ENCODE measurements at places on chromosomes 7 and 10.
A peak's percentile ranks its signal among the peaks of the same experiment; 100 is the strongest.

GRCh38 chr10:89889606-89890005, 188.2 kb downstream of the KIF20B start:
- no peak for DNase-seq

GRCh38 chr10:15335508-15335907, 35.6 kb downstream of the FAM171A1 start:
- no peak for DNase-seq

- DNase-seq: no peak
Observed at GRCh38 chr7:30729642-30730041, 22.3 kb upstream of the INMT start.

DNA sequence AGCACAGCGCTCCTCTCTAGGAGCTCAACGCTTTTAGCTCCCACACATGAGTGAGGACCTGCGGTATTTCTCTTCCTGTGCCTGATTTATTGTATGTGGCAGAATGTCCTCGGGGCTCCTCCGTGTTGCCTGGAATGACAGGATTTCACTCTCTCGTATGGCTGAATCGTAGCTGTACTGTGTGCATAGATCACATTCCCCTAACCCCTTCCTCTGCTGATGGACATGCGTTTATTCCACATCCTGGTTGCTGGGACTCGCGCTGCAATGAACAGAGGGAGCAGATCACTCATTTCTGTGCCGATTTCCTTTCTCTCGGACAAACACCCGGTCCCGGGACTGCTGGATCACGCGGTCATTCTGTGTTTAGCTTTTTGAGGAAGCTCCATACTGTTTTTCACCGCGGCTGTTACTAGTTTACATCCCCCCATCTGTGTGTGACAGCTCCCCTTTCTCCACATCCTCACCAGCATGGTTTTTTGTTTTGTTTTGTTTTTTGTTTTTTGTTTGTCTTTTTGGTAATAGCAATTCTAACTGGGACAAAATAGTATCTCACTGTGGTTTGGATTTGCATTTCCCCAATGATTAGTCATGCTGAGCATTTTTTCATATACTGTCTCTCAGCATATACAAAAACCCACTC, 76.3 kb downstream of the FOXL3 start:
- no peak for DNase-seq

DNA sequence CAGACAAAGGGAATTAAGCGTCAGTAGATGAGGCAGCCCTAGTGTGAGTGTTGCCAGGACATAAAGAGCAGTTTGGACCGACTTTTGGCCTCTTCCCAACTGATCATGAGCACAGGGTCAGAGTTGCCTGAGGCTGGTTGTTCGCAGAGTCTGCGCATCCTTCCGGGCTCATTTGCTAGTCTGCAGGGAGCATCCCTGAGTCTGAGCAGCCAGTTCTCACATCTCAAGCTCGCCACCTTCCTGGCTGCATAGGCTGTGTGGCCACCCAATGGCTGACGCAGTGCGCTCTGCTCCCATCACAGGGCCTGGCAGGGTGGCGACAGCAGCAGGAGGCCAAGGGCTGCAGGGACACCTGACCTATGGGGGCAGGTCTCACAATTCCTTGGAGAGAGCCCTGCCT, 5.0 kb downstream of the GAD2 start:
- DNase-seq: no peak

GRCh38 chr7:82414389-82414788, 29.2 kb downstream of the CACNA2D1 start:
- DNase-seq: no peak

- no peak for DNase-seq
Observed at GRCh38 chr7:14095233-14095950, 105.9 kb upstream of the ETV1 start.

DNA sequence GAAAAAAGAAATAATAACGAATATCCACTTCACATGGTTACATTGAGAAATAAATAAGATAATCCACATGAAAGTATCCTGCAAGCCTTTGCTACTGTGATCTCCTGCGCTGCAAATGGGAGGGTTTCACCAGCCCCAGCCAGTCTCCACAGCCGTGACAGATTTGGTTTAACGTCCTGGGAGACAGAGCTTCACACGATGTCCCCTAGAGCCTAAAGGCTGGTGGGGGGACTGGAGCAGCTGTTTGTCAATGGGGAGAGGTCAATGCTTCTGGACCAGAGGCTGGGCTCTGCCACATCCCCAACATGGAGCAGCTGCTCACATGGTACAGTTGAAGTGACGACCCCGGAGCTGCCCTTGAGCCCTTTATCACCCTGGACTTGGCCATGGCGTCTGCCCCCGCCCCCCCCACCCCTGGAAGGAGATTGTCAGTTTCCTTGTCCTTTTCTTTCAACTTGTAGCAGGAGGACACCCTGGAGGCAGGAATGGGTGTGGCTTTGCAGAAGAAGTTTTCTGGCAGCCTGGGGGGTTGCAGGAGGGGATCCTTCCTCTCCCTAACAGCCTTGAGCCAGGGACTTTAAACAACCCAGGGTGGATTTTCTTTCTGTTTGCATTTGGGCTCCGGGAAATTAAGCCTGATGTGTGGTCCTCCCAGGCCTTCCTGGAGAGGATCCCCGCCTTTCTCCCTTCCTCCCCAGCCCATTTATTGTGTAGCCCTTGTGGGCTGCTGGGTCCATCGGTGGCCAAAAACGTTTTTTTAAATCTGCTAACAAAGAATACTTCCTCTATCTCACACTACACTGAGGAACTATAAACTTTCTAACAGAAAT, 37.0 kb upstream of the MXI1 start:
- DNase-seq: no peak

DNA sequence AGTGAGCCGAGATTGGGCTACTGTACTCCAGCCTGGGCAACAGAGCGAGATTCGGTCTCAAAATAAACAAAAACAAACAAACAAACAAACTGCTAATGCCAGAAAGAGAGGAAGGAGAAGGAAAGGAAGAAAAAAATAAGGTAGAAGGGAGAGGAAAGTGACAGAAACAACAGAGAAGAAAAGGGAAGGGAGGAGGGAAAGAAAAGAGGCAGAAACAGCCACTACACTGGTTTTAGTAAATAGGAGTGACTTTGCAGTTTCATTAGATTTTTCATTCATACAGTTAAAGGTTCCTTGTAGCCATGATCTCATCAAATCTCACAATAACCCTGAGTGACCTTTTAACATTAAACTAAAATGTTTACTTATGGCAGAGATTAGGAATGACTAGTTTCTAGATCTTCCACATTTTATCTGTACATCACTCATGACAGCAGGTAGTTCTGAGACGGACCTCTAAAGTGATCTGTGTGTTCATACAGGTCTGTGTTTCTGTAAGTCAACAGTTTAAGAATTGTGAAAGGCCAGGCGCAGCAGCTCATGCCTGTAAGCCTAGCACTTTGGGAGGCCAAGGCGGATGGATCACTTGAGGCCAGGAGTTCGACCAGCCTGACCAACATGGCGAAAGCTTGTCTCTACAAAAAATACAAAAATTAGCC, 191.3 kb upstream of the KLF14 start:
- DNase-seq: peak; percentile 16

- no peak for DNase-seq
Observed at GRCh38 chr10:6386346-6386745, 183.6 kb downstream of the PFKFB3 start.

DNA sequence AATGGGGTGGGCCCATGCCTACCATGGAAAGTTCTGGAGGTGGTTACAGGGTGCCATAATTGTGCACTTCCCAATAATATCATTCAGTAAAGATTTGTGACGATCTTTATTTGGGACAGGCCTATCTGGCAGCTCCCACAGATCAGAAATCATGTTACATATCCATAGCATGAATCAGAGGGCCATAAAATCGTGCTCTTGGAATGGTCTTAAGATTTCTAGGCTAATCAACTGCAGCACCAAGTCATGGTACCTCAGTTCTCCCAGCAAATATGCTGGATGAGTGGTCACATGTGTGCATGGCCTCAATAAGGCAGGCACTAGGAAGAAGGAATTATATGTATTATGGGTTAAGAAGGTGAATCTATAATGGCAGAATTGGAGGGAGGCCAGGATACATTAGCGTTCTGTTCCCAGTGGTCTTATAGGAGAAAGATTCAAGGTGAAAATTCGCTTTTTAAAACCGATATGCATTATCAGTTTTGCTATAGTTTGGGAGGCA, 134.7 kb downstream of the NRP1 start:
- DNase-seq: no peak

DNA sequence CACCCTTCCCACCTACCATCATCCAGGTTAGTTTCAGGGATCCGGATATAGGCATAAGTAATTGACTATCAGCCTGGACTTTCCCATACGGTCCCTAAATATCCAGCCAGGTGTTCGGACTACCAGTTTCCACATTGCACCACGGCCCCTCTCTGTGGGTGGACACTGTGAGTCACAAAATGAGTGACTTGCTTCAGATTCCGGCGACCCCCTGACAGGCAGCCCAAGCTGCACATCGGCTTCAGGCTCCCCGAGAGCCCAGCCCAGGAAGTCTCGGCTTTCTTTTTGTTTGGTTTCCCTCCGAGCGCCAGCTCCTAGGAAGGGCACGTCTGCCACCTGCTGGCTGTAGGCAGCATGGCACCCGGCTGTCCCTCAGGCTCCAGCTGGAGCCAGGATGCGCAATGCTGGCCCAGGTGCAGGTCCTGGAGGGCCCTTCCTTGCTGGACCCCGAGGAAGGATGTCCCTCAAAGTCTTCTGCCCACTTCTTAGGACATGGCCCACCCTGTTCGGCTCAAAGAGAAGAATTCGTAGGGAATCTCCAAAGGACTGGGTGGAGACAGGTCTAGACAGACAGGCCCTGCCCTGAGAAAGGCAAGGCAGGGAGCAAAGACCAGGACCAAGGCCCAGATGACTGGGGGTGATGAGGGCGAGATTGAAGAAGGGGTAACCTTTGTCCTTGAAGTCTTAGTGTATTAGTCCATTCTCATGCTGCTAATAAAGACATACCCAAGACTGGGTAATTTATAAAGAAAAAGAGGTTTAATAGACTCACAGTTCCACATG, 10.6 kb downstream of the HABP2 start:
- DNase-seq: peak; percentile 77

- DNase-seq: no peak
Observed at GRCh38 chr7:68107261-68107660, 1110.6 kb downstream of the TYW1 start.

DNA sequence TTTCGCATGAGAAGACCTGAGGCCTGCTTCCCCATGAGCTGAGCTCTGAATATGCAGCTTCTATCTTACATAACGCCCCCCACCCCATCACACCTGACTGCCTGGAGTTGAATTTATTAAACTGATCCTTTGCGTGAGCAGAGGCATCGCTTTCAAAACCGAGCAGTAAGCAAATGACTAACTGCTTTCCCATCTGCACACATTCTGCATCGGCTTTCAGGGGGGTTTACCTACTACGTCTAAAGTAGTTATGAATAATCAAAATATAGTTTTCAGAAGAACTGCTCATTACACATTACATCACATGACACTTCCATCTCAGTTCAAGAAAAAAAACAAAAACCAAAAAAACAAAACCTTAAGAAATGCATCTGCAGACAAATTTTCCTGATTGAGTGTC, 54.7 kb upstream of the EGR2 start:
- no peak for DNase-seq

DNA sequence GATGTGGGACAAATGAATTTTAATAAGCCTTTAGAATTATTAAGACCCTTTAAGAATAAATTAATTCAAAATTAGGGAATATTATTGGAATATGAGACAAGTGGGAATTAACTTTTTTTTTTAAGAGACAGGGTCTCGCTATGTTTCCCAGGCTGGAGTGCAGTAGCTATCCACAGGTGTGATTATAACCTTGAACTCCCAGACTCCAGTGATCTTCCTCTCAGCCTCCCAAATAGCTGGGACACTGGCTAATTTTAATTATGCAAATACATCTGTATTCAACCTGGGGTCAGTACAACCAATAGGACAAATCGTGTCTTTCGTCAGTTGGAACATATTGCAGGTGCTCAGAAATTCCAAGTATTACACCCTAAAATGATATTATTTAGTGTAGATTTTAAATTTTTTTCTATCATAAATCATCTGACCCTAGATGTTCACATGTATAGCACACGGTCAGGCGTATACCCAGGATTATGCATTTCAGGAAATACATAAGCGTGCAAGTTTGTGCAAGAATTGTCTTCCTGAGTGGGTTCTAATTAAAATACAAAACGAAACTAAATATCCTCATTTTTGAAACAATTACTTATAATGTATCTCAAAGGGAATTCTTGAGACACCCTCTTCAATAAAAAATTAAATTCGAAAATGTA, 1.2 kb downstream of the NT5C3A start:
- DNase-seq: no peak

DNA sequence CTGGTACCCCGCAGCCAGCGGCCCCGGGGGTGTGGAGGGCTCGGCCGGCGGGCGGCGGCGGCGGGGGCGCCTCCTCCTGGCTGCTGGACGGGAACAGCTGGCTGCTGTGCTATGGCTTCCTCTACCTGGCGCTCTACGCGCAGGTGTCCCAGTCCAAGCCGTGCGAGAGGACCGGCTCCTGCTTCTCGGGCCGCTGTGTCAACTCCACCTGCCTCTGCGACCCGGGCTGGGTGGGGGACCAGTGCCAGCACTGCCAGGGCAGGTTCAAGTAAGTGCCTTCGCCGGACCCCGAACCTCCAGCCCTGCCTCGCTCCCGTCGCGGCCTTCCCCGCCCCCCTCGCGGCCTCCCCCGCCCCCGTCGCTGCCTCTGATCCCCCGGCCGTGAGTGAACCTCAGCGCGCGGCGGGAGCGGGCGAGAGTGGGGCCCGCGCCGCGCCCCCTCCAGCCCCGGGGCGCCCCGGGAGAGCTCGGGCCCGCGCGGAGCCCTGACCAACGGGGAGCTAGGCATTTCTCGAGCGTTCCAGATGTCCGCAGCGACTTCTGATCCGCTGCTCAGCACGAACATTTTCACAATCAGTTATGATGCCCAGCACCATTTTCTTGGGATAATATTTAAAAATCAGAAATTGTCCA, 727 bp downstream of the ATRNL1 start:
- DNase-seq: no peak

GRCh38 chr10:86914734-86915133, 42.7 kb downstream of the MMRN2 start:
- no peak for DNase-seq

DNA sequence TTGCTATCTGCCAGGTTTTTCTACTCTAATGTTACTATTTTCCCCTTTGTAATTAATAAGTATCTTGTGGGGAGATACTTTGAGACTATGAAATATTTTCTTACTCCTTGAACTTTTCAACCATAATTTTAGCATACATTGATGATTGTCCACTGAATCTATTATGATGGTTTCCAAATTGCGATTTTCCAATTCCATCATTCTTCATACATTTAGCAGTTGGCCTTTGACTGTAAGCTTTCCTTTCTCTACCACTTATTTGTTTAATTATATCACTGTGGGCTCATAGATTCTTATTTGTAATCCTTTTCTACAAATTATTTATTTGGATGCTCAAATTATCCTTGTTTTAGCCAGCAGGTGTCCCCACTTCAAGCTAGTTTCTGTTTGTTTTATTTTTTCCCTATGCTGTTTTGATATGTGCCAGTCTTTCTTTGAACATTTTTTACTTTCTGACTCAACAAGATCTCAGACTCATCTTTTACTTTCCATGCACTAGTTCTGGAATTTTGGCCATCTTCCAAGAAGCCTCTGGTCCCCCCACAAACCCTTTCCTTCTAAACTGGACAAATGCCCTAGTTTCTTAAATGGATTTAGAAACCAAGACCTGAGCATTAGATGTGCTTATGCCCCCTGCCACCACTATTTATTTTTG, 11.4 kb upstream of the MRPS16 start:
- DNase-seq: peak; percentile 4

- no peak for DNase-seq
Observed at GRCh38 chr7:54985426-54986330, 33.1 kb upstream of the EGFR start.

- no peak for DNase-seq
Observed at GRCh38 chr7:79666472-79666871, 213.0 kb upstream of the MAGI2 start.
